Epithelial cell of alveolus of lung (primary cell): ENCODE measurements at places on chromosomes 3 and 15. TPM values are rescaled to one million over a fixed set of nuclear protein-coding genes. Genes with fewer than 3 reads are reported as not detected.

Gene CLDN1
- 0.16 and 12.4 TPM in 2 replicates for total RNA-seq

Gene ZIC1
- total RNA-seq = 0.08 TPM in 1 of 2 replicates, not detected in the other

Gene TATDN2
- total RNA-seq = 10.6 and 10.7 TPM in 2 replicates

Gene C2CD4A
- total RNA-seq = not detected in 2 replicates
